ENCODE measurements at places on chromosomes 4 and X.

DNA sequence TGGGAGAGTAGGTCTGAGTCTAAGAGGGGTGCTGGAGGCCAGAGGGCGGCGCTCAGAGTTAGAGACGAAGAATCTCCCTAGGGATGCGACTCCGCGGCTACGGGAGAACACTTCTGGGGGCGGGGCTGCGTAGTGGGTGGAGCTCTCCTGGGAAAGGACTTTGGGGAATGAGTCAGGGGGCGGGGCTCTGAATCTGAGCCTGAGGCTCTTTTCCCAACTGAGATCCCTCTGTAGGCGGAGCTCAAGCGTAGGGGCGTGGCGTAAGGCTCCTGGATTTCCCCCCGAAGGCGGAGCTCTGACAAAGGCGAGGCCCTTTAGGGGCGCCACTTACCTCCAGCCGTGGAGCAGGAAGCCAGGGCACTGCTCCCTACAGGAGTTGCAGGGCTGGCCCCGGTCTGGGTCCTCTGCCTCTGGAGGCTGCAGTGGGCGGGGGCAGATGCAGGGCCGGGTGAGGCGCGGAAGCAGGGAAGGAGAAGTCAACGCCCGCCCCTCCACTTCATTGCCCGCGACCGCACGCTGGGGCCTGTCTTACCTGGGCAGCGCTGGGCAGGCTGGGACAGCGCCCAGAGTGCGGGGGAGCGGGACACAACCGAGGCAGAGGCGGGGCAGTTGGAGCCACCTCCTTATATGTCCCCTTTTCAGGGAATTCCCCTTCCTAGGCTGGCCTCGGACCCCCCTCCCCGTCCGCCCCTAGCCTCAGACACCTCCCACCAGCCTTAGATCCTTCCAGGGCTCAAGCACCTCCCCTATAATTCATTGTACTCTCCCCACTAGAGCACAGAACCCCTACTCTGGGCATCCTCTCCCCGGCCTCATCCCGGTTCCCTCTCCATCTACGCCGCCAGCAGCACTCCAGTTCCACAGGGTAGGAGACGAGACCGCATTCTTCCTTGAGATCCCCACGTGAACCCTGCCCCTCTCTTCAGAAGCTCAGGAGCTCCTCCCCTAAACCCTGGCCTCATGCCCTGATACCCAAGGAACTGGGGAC lies 1.6 kb downstream of the PRICKLE3 start:
- DNase-seq = no peak

DNA sequence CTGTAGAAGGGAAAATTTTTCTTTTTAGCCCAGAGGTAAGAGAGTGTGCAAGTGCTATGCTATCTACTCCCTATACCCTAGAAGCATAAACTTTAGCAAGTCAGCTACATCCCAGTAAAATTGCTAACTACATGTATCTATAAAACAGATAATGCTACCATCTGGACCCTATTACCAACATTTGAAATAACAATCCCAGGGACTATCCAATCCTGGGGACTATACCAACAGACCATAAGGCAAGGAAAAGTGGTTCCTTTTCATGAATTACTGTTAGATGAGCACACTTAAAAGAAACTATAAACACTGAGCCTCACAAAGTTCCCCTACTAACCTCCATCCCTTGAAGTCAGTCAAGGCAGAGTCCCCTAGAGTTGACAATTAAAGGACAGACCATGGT lies 213.6 kb upstream of the VEGFC start:
- no peak for DNase-seq

DNA sequence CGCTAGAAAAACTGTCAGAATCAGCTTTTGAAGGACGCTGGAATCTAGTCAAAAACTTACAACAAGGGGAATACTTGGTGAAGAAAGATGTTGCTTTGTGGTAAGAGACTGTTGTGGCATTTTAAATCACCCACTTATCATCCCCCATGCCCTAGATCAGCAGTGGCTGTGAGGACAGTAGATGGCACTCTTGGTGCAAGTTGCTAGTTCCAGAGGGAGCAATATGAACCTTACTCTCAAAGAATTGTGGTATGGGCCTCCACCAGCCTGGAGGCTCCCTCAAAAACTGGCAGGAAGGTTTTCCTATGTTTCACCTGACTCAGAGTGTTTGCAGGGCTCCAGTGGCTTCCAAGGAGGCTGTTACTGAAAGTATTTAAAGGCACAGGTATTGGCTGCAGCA lies 37.7 kb upstream of the SLC16A2 start:
- DNase-seq = peak; percentile 30

- DNase-seq = peak; percentile 81
These were observed 340.9 kb downstream of the CENPC start for GRCh38 chr4:67204441-67204840.

- no peak for DNase-seq
These were observed 5.1 kb downstream of the UBA1 start for GRCh38 chrX:47198687-47199080.

- no peak for DNase-seq
These were observed 28.9 kb downstream of the TMPRSS11E start for GRCh38 chr4:68476191-68476590.

- no peak for DNase-seq
These were observed 125.9 kb downstream of the MFAP3L start for GRCh38 chr4:169900241-169900845.

- no peak for DNase-seq
These were observed 102.3 kb downstream of the WWC2 start for GRCh38 chr4:183201331-183201730.

DNA sequence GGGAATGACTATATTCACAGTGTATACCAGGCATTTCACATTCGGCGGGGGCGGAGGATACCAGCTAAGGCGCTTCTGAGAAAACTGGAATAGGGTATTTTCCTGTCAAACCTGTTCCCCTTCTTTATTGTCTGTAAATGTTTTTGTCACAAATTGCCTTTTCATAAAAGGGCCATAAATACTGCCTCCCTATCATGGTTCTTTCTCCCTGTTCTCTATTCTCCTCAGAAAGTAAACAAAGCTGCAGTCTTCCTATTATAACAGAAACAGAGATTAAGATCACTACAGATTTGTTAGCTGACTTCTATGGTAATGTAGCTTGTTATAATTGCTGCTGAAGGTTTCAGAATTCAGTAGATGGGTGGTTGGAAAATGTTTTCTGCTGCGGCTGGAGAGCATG lies 32.2 kb downstream of the MID2 start:
- no peak for DNase-seq

- no peak for DNase-seq
These were observed 39.1 kb upstream of the MBTPS2 start for GRCh38 chrX:21800344-21800770.

- DNase-seq = no peak
These were observed 1018.4 kb upstream of the INTU start for GRCh38 chr4:126614356-126614855.

GRCh38 chrX:9665113-9665512 lies 100.5 kb downstream of the GPR143 start:
- DNase-seq = no peak

- DNase-seq = no peak
These were observed 2.3 kb downstream of the FHDC1 start for GRCh38 chr4:152938237-152938947.

- DNase-seq = no peak
These were observed 9.0 kb downstream of the PDGFC start for GRCh38 chr4:156962528-156962974.

DNA sequence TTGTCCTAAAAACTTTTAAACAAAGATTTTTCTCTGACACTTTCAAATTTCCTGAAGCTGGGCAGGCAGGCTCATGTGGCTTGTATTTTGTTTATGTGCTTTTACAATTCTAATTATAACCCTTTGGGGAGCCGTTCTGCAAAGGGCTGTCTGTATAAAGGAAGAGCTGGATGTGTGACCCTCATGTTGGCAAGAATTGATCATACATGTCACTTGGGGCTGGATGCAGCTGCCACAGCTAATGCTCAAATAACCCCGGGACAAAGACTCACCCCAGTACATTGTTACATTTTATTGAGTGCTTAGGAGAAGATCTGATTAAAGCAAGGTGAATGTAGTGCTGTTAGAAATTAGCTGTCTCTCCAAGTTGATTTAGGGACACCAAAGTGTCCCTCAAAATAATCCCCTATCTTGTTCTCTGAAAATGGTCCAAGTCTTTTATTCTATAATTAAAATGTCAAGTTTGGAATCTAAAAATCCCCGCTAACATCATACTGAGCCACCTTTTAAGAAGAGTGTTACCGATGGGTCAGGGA lies 13.0 kb upstream of the DAPP1 start:
- DNase-seq = no peak

- DNase-seq = peak; percentile 31
These were observed 3.8 kb downstream of the CXXC4 start for GRCh38 chr4:104490770-104491480.

GRCh38 chr4:2593003-2593402 lies 56.6 kb downstream of the FAM193A start:
- no peak for DNase-seq

DNA sequence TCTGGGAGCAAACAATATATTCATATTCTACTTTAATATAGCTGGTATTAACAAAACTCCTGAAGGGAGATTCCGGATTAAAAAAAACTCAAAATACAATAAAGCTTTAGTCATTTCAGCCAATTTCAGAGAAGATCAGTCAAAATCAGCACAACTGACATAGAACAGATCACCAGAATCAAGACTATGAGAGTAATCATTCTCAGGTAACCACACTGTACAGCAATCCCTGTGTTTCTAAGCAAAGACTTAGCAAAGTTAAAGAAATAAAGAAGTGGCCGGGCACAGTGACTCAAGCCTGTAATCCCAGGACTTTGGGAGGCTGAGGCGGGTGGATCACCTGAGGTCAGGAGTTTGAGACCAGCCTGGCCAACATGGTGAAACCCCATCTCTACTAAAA lies 9.1 kb downstream of the DCTD start:
- no peak for DNase-seq

DNA sequence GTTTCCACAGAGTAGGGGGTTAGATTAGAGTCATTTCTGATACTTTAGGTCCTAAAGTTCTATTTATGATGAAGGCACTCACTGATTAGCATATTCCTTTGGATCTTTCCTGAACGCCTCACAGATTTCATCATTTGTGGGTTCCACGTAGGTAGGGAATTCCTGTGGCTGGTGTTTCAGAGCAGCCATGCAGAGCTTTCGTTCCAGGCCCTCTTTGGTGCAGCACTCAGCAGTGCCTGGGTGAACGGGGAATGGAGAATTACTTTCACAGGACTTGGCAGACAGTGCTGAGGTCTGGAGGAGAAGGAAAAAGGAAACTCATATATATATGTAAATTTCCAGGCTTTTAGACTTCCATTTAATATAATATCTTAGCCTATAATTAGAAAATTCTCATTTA lies 18.5 kb downstream of the GC start:
- DNase-seq = no peak

GRCh38 chrX:123830309-123830708 lies 29.5 kb upstream of the XIAP start:
- DNase-seq = no peak

GRCh38 chr4:75564023-75564422 lies 8.2 kb downstream of the ODAPH start:
- no peak for DNase-seq

DNA sequence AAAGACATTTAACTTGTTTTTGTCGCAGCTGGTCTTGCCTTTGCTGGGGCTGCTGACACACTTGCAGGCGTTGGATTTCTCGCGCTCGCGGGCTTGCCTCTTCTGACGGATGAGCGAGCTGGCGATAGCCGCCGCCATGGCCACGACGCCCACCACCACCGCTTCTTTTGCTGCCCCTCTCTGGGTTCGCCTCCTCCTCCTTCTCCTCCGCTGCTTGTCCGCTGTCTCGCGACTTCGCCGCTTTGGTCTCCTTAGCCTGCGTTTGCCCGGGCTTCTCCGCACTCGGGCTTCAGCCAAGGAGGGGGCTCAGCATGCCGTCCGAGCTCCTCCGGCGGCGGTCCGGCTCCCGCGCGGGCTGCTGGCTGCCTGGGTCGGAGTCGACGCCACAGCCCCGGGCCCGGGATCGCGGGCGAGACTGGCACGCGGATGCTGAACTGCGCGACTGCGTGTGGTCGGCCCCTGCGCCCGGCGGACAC lies 613 bp downstream of the FGF13 start:
- no peak for DNase-seq

DNA sequence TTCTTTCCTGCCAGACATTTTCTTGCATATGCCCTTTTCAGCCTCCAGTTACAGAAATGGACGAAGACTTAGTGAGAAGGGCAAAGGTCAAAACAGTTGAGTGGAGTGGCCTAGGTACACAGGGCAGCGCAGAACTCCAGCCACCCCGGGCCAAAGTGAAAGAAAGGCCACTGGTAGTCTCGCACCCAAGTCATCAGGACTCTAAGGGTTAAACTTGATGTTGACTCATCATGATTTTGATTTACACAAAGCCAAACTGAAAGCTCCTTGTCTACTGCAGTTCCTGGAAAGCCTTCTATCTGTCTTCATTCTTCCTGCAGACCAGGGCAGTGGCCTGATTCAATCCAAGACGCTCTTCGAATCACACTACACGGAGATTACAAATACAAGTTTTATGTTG lies 2.6 kb upstream of the IL13RA1 start:
- DNase-seq = no peak

GRCh38 chrX:119635179-119635578 lies 29.0 kb upstream of the NKRF start:
- DNase-seq = no peak

GRCh38 chrX:154046940-154047610 lies 27.4 kb upstream of the IRAK1 start:
- no peak for DNase-seq

GRCh38 chr4:55032179-55032578 lies 93.2 kb downstream of the KDR start:
- DNase-seq = no peak

GRCh38 chr4:180449395-180449956 lies 1793.7 kb upstream of the TENM3 start:
- no peak for DNase-seq

- no peak for DNase-seq
These were observed 11.7 kb upstream of the RAB40A start for GRCh38 chrX:103531002-103531401.

DNA sequence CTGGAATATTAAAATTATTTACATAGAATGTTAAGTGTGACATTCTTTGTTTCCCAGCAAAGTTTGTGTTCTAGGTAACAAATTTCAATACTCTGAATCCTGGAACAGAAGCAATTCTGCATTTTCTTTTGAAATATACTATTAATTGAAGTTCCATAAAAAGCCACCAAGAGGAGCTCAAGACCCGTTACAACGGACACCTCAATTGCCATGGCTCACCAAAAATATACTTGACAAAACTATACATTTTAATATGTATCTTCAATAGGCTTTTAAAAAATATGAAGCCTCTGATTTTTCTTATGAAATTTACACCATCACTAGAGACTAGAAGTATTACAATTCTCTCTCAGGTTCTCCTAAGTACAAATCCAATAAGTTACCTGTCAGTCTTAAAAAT lies 111.4 kb downstream of the NYX start:
- no peak for DNase-seq

DNA sequence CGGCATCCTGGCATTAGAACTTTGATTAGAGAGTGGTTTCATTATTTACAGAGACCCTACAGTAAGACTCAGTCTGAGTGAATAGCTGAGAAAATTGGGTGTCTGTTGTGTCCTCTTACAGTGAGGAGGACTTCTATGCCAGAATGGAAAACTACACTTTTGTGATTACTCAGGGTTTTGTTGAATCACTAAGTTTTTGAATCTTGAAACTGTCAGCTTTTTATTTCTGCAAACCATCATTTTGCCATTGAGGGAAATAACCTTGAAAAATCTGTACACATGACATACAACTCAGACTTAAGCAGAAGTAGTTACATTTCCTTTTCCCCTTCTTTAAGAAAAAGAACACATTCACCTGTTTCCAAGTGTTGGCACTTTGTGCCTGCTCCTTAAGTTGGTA lies 117.6 kb upstream of the RASGEF1B start:
- DNase-seq = no peak

GRCh38 chrX:130772105-130772775 lies 130.8 kb downstream of the ENOX2 start:
- no peak for DNase-seq

Measured in NCI-H524 treated with DMSO at 0.1 percent for 48 hours (cell line).